D721Med (cell line): ENCODE measurements at places on chromosomes 1 and 21.

DNA sequence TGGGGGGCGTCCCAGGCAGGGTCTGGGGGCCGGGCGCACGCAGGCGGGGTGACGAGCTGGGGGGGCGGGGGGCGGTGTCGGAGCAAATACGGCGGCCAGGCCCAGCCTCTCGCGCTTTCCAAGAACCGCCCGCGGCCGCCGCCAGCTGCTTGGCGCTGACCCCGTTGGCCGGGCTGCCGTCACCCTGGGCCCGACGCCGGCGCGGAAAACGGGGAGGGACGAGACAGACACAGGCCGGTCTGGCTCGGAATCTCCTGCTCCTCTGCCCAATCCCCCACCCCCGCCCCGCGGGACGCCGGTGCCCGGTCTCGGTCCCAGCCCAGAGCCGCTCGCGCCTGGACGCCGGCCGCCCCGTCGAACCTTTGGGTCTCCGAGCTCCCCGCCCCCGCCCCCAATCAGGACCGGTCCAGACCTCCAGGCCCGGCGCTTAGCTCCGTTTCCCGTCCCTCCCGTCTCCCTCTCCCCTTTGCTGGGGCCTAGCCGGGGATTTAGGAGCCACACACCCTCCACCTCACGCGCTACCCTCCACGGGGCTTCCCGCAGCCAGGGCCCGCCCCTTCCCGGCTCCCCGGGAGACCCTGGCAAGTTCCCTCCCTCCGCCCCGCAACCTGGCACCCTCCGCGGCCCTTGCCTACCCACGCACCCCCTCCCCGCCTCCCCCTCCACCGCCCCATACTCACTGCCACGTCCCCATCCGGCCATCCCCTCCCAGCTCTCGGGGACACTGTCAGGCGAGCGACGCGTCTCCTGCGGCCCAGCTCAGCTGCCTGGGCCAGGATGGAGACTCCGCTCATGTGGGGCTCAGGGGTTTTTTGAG is 800 bp upstream of the MMP23B start:
- no peak for DNase-seq

DNA sequence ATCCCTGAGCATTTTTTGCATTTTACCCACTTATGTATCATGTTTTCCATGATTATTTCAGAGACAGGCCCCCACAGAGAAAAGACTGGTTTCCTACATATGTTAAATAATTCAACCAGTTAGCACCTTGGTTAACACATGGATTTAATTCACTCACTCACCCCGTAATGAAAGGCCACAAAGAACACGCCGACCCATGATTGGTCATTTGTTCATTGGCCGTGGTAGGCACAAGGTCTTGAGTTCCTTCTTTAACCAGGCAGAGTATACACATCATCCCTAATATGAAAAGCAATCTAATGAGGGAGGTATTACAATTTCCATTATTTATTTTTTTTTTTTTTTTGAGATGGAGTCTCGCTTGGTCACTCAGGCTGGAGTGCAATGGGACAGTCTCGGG is 50.6 kb downstream of the RPS6KA1 start:
- no peak for DNase-seq

DNA sequence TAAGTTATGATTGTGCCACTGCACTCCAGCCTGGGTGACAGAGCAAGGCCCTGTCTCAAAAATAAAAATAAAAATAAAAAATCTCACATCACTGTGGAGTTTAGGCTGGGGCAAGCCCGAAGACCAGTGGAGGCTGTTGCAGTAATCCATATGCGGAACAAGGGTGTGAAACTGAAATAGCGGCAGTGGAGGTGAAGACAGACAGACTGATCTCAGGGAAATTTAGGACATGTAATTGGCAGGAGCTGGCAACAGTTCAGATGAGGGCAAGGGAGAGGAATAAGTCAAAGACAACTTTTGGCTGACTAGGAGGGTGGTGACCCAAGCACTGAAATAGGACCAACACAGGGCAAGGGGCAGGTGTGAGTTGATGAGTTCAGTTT is 8.4 kb downstream of the ARMH1 start:
- no peak for DNase-seq

GRCh38 chr1:114428083-114428754 is 82.8 kb downstream of the TRIM33 start:
- DNase-seq, result no peak

DNA sequence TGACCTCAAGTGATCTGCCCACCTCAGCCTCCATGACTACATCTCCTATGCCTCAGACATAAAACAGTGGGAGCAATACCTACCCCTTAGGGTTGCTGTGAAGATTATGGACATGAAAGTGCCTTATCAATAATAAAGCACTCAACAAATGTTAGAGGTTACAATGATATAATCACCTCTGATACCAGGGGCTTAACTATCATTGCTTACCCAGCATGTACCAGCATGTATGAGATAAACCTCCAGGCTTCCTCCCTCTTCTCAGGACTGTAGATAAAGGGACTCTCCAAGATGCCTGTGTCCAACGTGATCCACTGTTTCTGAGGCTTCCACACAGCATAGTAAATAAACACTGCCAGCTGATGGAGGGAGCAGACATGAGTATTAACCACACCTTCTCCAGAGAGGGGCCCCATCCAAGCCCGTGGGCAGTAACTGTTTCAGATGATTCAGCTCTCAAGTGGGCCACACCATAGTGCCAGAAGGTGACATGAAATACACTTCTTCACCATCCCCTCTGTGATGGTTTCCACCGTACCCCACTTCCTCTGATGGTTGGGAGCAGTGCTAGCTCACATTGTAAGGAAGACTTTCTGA is 26.2 kb downstream of the RHBDL2 start:
- no peak for DNase-seq

DNA sequence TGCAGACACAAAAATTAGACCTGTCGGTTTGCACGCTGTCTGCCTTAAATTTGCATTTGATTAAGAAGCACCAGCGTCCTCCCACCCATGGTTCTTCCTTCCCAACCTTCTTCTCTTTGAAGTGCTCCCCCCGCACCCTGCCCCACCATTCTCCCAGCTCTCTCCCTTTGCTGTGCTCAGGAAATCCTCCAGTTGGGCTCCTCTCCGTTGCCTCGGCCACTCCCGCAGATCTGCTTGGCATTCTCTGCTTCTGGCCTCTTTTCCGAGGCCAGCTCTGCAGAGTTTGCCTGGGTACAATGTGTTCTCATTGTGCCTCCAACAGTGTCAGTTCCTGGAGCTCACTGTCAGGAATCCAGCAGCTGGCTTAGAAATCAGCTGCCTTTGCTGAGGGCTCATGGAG is 126.1 kb downstream of the NAV1 start:
- DNase-seq, result no peak

DNA sequence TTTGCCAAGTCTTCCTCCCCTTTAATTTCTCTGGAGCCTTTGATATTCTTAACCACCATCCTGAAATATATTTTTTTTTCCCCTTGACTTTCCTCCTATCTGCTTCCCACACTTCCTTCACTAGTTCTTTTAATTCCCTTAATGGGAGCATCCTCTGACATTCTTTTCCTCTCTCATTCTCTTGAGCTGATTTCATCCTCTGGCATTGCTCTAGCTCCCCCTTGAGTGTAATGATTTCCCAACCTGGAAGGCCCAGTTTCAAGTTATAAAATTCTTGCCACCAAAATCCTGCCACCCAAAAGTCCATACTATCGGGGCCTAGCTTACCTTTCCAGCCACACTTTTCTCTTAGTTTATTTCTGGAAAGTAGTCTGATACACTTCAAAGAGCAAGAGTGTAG is 39.5 kb upstream of the UBE2U start:
- DNase-seq, result no peak

- DNase-seq, result no peak
Observed at GRCh38 chr1:33468011-33468410, 4.4 kb upstream of the ZSCAN20 start.

DNA sequence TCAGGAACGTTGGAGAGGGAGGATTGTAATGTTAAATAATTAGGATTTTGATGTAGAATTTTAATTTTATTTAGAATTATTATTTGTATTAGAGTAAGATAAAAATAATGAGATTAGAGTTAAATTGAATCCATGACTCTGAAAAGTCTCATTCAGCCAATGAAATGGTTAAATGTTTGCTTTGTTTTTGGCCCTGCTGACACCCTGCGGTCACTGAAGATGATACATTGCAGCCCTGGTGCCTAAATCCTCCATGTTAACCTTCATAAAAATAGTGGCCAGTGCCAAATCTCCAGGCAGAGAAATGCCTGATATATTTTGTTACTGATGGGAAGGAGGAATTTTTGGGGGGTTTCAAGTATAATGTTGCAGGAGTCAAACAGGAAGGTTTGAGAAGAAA is 27.3 kb upstream of the RLF start:
- DNase-seq, result no peak
